ENCODE measurements at places on chromosomes 1 and 21.

- DNase-seq: no peak
Measured at GRCh38 chr1:219782311-219782710, 146.0 kb downstream of the SLC30A10 start.

- no peak for DNase-seq
Measured at GRCh38 chr21:21034036-21034435, 35.8 kb downstream of the NCAM2 start.

DNA sequence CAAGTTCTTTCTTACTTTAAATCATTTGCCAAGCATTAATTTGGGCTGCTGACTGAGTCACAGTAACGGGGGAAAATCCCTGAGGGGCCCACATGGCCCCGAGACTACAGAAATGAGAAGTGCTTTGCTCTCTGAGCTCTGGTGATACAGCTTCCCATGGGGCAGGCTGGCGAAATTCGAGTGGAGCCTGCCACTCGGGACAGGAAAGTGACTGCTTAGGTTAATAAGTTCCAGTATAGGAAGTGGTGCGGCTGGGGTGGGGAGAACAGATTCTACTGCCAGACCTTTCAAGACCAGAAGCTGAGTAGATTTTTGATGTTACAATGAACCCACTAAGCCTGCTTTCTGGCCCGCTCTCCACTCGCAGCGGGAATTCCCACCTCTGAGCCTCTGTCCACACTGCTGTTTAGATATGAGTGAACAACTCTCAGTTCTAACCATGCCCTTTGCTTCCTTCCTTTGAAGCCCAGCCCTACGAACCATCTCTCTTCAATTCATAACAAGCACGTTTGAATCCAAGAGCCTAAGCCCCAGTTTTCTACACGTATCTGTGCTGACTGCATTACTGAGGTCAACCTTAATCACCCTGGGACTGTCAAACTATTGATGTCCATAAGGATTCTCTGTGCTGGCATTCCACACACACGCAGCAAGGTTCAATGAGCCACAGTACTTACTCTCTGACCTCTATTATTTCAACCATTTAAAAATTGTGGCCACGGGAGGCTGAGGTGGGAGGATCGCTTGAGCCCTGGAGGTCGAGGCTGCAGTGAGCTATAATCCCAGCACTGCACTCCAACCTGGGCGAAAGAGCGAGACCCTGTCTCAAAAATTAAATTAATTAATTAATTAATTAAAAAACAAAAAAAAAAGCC lies 9.6 kb downstream of the ZBTB17 start:
- DNase-seq: no peak

- DNase-seq: no peak
Measured at GRCh38 chr21:27557356-27557755, 590.5 kb upstream of the ADAMTS5 start.

DNA sequence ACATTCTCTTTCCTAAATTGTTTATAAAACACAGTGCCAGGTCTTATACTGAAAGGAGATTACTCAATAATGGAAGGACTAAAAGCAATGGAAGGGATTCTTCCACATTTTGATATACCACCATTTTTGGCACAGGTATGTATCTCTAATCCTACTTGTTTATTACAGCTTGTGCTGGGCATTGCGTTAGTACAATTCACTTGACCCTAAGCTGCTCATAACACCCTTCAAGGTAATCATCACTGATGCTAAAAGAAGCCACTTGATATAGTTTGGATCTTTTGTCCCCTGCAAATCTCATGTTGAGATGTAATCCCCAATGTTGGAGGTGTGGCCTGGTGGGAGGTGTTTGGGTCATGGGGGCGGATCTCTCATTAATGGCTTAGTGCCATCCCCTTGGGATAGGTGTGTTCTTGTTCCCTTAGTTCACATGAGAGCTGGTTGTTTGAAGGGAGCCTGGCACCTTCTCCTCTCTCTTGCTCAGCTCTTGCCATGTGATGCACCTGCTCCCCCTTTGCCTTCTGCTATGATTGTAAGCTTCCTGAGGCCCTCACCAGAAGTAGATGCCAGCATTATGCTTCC lies 71.1 kb downstream of the NIBAN1 start:
- DNase-seq: no peak
